ENCODE measurements at places on chromosomes 13 and 19. TPM values are rescaled to one million over a fixed set of nuclear protein-coding genes. Genes with fewer than 3 reads are reported as not detected.

DNA sequence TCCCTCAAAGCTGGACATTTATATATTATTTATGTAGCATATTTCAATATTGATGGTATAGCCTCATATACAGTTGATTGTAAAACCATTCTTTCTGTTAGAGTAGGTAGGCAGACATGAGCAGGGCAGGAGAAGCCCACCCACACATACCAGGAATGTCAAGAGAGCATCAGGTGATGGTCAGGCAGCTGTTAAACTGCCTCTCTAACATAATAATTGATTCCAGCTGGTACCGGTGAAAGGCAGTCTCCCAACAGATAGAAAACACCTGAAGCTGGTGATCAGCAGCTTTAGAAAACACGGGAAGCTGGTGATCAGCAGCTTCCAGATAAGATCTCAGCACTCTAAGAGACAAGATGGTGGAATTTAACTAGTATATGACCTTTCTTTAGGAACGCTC is 132.9 kb downstream of the SLITRK6 start:
- no peak for DNase-seq

DNA sequence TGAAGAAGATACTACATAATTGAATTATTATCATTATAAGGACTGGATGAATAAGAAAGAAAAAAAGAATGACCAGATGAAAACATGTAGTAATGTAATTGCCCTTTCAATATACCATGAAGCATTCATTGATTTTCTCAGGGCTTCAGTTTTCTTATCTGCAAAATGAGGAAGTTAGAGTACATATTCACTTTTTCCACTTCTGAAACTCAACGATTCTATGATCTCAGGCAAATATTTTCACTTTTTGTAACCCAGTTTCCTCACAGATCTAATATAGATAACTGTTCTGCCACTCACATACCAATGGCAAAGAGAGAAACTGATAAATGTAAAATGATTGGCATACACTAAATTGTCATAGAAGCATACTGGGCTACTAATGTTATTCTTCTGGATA is 856.6 kb upstream of the KLHL1 start:
- no peak for DNase-seq

DNA sequence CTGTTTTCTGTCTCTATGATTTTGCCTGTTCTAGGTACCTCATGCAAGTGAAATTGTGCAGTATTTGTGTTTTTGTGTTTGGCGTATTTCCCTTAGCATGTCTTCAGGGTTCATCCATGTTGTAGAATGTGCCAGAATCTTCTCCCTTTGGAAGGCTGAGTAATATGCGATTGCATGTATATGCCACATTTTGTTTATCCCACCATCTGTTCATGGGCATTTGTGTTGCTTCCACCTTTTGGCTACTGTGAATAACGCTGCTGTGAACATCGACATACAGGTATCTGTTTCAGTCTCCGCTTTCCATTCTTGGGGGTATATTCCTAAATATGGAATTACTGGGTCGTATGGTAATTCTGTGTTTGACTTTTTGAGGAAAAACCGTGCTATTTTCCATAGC is 190.0 kb downstream of the ATP8A2 start:
- DNase-seq: no peak

DNA sequence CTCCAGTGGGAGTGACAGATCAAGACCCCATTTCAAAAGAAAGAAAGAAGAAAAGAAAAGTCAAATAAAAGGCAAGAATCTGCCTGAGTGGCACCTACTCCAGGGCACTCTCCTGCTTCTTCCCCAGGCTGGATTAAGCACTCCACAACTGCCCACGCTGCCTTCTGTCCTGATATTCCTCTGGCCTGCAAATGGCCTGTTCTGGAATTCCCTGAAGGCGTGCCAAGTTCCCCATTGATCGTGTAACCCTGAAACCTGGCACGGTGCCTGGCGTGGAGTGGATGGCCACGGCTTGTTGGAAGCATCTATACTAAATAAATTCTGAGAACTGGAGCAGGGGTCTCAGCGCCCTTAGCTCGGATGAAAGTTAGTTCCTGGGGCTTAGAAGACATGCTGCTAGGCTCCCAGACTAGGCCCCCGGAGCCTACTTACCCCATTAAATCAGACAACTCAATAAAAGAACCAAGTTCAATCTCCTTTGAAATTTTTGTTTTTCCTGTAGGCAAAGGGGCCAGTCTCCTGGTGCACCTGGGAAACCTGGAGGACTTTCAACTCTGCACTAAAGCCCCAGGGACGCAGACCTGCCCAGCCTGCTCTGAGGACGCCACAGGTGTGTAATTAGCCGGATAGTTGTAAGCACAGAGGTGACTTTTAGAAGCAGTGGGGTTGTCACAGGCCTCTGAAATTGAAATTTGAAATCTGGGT is 21.9 kb downstream of the ANKRD27 start:
- DNase-seq: no peak

DNA sequence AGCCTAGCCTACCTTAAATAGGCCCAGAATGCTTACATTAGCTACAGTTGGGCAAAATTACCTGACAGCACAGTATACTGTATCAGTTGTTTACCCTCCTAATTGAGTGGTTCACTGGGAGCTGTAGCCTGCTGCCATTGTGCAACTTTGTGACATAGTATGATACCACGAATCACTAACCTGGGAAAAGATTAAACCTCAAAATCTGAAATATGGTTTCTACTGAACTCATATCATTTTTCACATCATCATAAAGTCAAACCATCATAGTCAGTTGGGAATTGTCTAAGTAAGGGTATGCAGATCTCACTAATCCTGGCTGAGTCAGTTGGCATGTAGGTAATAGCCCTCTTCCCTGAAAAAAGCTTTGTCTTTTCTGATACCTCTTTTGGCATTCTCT is 9.2 kb downstream of the PAN3 start:
- DNase-seq: no peak

GRCh38 chr13:110168999-110169933 is 137.7 kb downstream of the COL4A1 start:
- DNase-seq: no peak

SRRM5 gene
- 0.10 TPM for total RNA-seq

ASPDH gene
- total RNA-seq: not detected

Measured in Panc1 (cell line).